ENCODE measurements at places on chromosomes 1 and 21.

GRCh38 chr21:17343055-17343454 lies 169.8 kb upstream of the CXADR start:
- no peak for ATAC-seq

- ATAC-seq: no peak
These were observed 662.9 kb downstream of the PLPP3 start for GRCh38 chr1:55916481-55916880.

- ATAC-seq: no peak
These were observed 40.5 kb downstream of the URB2 start for GRCh38 chr1:229666585-229666984.

GRCh38 chr1:1764876-1765470 lies 13.3 kb downstream of the NADK start:
- ATAC-seq: no peak

DNA sequence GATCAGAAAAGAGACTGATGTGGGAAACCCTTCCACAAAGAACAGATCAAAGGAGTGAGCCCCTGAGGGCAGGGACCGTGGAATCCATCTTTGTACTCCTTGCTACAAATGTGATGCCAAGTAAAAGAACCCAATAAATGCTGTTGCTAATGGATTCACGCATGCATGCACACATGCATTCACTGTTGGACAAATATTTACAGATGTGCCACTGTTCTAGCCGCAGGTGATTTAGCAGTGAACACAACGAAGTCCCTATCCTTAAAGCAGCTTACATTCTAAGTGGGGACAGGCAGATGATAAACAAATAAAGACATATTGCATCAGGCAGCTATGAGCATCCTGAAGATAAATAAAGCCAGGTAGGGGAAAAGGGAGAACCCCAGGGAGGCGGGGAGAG lies 67.8 kb downstream of the ITPKB start:
- ATAC-seq: no peak

DNA sequence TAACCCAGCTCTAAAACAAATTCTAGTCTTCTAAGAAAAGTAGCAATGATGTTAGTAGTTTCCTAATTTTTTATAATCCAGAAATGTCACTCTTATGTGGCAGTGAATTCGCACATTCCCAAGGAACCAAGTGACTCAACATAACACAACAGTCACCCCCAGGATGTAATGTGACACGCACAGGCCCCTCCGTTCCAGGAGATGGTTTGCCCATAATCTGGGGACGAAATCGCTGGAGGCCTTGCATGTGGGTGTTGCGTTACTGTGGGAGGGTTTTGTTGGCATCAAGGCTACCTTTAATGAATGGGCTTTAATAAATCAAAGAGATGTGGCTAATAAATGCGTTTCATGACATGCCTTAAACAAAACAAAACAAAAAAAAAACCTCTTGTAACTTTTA lies 50.9 kb downstream of the EVA1C start:
- no peak for ATAC-seq

DNA sequence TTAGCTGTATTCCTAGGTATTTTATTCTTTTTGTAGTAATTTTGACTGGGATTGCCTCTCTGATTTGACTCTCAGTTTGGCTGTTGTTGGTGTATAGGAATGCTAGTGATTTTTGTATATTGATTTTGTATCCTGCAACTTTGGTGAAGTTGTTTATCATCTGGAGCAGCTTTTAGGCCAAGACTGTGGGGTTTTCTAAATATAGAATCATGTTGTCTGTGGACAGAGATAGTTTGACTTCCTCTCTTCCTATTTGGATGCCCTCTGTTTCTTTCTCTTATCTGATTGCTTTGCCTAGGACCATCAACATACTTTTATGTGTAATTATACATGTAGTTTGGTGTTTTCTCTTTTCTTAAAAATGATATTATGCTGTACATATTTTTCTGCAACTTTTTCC lies 27.2 kb downstream of the CD46 start:
- ATAC-seq: no peak

All from gastroesophageal sphincter (tissue), 4 donors.